Psoas muscle (tissue), 8 donors: ENCODE measurements at places on chromosomes 12 and 14. TPM values are rescaled to one million over a fixed set of nuclear protein-coding genes. Genes with fewer than 3 reads are reported as not detected.

Gene ACSM4
- total RNA-seq = not detected

Gene FGD6
- 5.9 TPM for total RNA-seq

Gene EPS8
- total RNA-seq = 16.9 TPM

Gene CIDEB
- 1.7 TPM for total RNA-seq

Gene NOVA1
- total RNA-seq = 2.6 TPM

Gene TPPP2
- total RNA-seq = 3.2 TPM

Gene LMNTD1
- total RNA-seq = not detected

Gene HOXC11
- not detected for total RNA-seq

Gene DPPA3
- not detected for total RNA-seq

Gene GPRC5D
- total RNA-seq = not detected

Gene METAP2
- 80.4 TPM for total RNA-seq

Gene PDE3A
- total RNA-seq = 2.8 TPM

Gene IFNG-AS1
- total RNA-seq = not detected

Gene PFDN5
- total RNA-seq = 269 TPM

Gene PCED1B
- total RNA-seq = 1.2 TPM

Gene FOXN4
- total RNA-seq = not detected

Gene FBLN5
- 15.4 TPM for total RNA-seq

Gene LYZ
- 6.5 TPM for total RNA-seq

Gene GATC
- total RNA-seq = 17.6 TPM

Gene STAB2
- 0.04 TPM for total RNA-seq
